ENCODE measurements at places on chromosomes 3 and 15.

GRCh38 chr3:154779571-154779970 is 300.5 kb upstream of the MME start:
- DNase-seq: no peak

GRCh38 chr3:189027626-189028155 is 144.1 kb upstream of the TPRG1 start:
- DNase-seq: no peak

GRCh38 chr3:43957553-43957952 is 266.8 kb downstream of the ABHD5 start:
- DNase-seq: no peak

GRCh38 chr15:69825941-69826818 is 271.5 kb downstream of the TLE3 start:
- DNase-seq: no peak

DNA sequence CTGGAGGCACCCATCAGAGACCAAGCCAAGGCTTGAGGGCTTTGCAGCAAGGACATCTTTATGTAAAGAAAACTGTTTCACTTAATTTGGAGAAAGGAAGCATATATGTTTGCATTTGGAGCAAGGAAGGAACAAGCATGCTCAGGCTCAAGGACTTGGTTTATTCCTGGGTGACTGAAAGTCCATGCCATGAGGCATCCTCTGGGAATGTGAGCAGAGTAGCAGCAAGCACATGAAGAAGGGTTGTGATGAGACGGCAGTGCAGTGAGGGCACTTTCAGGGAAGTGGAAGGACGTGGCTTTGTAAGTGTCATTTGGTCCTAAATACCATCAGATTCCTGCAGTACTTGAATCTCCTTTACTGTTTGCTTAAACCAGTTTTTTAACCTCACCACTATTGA is 26.8 kb downstream of the POLG start:
- no peak for DNase-seq

DNA sequence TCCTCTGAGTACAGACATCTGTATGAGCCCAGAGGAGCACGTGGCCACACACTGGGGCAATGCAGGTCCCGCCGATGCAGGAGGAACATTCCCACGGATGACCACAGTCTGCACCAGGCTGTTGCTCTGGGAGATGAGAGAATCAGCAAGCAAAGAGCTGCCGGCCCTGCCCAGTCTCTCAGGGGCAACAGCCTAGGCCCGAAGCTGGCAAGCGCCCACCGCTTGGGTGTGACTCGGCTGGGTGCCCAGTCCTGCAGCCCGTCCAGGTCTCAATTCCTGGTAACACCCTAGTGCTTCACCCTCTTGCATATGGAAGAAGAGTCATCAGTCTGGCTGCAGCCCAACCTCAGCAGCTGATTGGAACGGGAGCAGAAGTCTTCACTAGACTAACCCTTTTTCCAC is 153.7 kb upstream of the HES1 start:
- no peak for DNase-seq

- no peak for DNase-seq
Observed at GRCh38 chr3:46138581-46138980, 69.5 kb downstream of the CCR1 start.

DNA sequence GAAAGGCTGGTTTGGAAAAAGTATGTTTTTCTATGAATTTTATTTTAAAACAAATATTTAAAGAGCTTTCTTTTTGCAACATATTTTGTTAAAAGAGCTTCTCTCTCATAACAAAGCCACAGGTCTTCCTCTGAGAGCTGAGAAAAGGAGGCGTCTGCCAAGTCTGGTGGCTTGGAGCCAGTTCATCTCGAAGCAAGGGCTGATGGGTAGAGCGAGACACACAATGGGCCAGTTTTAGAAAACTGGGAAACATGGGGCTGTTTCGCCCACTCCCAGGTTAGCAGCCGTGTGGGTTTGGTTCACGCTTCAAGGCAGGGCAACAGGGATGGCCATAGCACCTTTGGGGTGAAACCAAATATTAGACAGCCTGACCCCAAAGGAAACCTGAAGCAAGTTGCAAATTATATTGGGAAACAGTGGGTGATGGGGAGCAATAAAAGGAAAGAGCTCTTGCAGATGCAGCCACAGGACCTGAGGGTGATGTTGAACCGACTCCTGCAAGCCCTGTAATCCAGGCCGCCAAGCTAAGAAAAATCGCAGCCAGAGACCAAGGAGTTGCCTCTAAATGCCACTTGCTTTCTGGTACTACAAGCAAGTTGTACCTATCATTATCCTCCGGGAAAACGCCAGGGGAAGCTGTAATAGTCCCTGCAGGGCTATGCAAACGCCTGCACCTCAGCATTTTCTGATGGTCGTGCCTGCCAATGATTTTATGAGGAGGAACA is 88.4 kb upstream of the GALNT15 start:
- no peak for DNase-seq

GRCh38 chr3:180619723-180620122 is 17.8 kb downstream of the TTC14 start:
- no peak for DNase-seq

DNA sequence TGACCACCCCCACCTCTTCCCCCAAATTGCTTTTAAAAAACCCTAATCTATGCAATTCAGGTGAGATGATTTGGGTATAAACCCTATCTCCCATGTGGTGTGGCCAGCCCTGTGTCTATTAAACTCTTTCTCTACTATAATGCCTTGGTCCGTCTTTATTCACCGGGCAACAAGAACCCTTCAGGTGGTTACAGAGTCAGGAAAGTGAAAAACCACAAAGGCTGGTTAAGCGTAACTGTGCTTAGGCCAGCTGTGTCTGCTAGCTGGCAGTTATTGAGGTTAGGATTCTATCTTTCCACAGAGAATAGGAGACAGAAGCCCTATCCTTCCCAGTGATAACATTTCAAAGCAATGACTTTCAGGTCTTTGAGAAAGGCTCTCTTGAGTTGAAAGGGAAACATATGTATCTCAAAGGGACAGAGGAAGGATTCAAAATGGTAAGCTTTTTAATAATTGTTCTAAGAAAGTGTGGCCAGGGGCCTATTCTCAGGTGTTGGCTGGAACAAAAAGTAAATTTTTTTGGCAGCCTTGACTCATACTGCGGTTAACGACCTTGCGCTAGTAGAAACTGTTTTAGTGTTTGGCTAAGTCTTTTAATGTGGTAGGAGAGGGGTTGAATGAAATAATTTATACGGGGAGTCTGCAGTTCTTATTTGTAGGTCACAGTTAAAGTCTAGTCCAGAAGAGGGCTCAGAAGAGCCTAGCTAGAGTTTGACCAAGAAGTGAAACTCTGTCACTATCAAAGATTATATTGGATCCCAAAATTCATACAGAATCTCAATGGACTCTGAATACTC is 89.0 kb downstream of the NPAP1 start:
- no peak for DNase-seq

GRCh38 chr3:183635107-183635430 is 354 bp upstream of the KLHL24 start:
- DNase-seq: no peak

GRCh38 chr3:170149016-170149415 is 32.5 kb downstream of the PHC3 start:
- no peak for DNase-seq

- no peak for DNase-seq
Observed at GRCh38 chr3:108159105-108159504, 63.1 kb downstream of the IFT57 start.

- no peak for DNase-seq
Observed at GRCh38 chr3:168416446-168416845, 320.7 kb upstream of the GOLIM4 start.

DNA sequence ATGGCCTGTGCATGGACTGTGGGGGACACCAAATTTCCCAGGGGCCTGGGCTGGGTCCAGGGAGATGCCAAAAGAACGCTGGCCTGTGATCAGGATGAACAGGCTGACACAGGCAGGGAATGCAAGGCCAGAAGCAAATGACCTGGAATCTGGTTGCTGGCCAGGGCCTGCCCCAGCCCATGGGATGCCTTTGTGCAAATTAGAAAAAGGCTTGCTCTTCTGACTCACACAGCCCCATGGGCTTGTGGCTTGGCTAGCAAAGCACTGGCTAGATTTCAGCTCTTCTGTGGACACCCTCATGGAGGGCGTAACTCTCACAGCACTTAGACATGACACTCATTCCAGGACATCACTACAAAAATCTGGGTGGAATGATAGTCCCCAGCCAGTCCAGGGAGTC is 356.0 kb downstream of the SHQ1 start:
- DNase-seq: no peak

- no peak for DNase-seq
Observed at GRCh38 chr3:11329777-11330176, 57.6 kb downstream of the ATG7 start.

DNA sequence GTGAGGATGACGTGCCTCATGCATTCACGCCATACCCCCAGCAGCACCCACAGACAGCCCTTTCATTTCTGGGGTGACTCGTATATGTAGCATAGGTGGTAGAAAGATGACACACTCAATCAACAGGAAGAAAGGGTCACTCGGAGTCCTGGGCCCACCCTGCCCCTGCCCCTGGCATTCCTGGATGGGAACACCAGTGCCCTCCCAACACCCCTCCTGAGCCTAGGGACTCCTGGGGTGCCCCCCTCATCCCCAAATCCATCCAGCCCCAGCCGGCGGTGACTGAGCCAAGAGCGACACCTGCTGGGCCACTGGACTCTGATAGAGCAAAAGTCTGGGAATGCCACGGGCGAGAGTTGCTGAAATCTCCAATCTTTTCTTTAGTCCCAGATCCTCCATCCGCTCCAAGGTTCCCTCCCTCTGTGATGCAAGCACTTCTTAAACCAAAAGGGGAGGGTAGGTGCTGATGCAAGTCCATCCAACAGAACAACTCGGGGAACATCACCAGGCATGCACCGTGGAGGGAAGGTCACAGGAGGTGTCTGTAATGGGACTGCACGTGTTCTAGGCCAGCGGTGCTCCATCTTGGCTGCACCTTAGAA is 31.1 kb downstream of the ACAN start:
- peak; percentile 23 for DNase-seq

DNA sequence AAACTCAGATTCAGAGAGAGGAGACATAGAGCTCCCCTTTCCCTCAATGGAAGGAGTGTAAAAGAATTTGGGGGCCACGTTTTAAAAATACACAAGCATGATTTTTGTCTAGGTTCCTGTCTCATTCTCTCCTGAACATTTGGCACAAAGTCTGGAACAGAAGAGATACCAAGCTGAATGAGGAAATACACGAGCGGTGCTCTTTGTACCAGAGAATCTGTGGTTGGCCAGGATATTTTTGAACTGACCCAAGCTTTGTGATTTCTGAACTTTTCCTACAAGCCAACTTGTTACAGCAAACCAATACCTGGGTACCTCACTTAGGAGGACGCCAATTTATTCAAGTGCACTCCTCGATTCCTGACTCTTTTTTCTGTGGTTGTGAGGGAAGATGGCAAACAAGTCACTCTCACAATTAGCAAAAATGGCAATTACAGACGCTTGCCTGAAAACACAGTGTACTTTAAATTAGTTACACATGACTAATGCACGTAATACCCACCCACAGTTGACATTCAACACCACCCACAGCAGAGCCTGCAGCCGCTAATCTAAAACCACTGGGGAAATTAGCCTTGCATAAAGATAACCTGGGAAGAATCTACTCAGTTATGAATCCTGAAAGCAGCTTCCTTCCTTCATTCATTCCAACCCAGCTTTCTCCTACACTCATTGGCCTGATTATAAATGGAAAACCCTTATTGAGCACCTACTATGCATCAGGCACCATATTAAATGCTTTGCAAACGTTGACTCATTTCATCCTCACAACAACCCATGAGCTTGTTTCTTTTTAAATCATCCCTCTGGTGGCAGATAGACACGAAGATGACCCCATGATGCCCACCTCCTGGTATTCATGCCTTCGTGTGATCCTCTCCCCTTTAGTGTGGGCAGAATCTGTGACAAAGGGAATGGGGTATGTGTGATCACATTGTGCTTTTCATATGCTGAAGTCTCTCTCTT is 293.5 kb downstream of the KBTBD8 start:
- no peak for DNase-seq

DNA sequence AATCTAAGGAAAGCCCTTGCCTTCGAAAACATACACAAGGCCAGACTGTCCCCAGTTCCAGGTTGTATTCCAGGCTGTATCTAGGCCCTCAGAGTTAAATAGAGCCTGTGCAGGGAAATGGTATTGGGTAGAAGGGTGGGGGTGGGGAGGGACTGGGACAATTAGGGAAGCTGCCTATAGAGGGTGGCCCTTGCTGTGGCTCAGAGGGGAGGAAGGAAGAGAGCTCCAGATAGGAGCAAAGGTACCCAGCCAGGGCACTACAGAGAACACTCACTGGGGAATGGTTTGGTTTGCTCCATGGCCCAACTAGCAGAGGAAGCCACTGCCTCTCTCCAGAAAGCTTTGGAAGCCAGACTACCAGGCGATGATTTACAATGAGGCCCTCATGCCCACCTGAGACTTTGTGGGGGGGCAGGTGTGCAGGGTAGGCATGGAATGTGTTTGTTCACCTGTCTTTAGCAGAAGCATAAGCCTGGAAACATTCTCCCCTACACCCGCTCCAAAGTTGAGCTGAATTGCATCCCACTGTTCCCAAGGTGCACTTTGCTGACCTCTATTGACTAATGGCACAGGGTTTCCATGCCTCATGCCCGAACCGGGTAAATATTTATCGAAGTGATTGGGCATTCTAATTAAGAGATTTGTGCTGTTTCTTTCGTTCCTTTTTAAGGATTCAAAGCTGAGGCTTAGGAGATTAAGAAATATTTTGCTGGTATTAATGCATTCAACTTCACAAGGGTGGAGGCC is 6.3 kb upstream of the TLE3 start:
- DNase-seq: no peak

- DNase-seq: no peak
Observed at GRCh38 chr3:31448035-31448881, 84.5 kb upstream of the STT3B start.

DNA sequence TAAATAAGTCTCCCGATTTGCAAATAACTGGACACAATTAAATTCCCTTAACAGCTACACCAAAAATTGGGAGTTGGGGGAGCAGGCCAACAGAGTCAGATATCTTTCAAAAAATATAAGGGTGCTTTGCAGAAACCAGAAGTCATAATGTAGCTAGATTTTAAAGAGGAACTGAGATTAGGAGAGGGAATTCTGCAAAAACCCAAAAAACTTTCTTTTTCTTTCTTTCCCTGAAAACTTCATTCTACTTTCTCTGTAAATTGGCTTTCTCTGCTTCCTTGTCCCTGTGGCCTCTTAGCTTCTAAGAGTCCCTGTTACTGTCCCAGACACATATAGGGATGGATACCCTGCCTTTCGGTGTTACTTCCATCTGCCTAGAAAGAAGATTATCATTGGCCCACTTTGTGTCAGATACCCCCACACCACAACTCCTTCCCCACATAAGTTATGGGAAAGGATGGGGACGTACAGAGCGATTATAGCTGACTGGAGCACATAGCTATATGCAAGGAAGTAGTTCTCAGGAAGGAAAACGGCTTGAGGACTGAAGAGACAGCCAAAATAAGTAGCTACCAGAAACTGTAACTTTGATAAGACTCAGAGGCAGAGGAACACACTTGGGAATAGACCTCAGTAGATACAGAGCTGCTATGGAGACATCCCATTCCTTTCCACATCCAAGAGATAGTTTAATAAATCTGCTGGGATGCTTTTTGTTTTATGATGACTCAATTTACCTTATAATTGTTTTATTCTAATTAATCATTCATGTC is 129.1 kb upstream of the TGFBR2 start:
- no peak for DNase-seq

GRCh38 chr15:85607842-85608241 is 186.9 kb downstream of the KLHL25 start:
- DNase-seq: peak; percentile 20

- DNase-seq: no peak
Observed at GRCh38 chr15:41031232-41032078, 78.2 kb downstream of the CHAC1 start.

Data from SW 1271 (cell line).